ENCODE measurements at places on chromosomes 4 and X. TPM values are rescaled to one million over a fixed set of nuclear protein-coding genes. Genes with fewer than 3 reads are reported as not detected.

- no peak overlapping the region for H3K4me3 ChIP-seq
- H3K4me1 ChIP-seq, result peaks cover 9% of the 10 kb centered on the region
- no peak for DNase-seq
- H3K27ac ChIP-seq, result no peak overlapping the region
Observed at GRCh38 chrX:40205471-40205870, 107.7 kb upstream of the BCOR start.

DNA sequence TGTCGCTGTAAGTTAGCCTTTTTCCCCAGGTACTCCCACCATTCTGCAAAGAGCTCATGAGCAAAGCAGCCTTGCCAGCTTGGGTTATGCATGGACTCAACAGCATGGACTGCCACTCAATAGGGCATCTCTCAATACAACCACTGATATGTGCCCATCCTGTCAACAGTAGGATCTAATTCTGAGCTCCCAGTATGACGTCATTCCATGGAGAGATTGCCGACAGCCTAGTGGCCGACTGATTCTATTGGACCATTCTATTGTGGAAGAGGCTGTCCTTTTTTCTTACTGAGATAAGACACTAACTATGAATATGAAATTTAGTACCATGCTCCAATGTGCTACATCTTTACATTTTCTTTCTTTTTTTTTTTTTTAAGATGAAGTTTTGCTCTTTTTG, 2389.0 kb upstream of the AGA start:
- DNase-seq, result no peak
- H3K4me3 ChIP-seq, result no peak overlapping the region
- no peaks in the 10 kb centered on the region for H3K27me3 ChIP-seq
- H3K27ac ChIP-seq, result no peak overlapping the region

GUCY1A1 gene
- total RNA-seq, result 0.48 TPM

STARD8 gene
- total RNA-seq, result 1.0 TPM

CCSER1 gene
- total RNA-seq, result 2.2 TPM

SULT1B1 gene
- total RNA-seq, result 0.11 TPM

TAF7L gene
- 0.27 TPM for total RNA-seq

Data from astrocyte (in vitro differentiated cells and primary cell).